NCI-H2081 (cell line): ENCODE measurements at places on chromosomes 12 and 14.

DNA sequence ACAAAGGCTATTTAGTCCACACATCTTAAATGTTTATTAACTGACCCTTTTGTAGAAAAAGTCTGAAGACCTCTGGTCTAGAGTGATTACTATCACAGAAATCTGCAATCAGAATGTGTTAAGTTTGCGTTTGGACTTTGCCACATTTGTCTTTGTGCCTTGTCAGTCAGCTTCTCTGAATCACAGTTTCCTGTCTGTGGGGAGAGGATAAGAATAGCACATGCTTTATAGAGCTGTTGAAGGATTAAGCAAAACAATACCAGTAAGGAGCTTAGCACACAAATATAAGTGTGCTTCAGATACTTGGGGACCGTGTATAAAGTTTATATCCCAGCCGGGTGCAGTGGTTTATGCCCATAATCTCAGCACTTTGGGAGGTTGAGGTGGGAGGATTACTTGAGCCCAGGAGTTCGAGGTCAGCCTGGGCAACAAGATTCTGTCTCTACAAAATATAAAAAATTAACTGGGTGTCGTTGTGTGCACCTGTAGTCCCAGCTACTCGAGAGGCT is 63.0 kb upstream of the BTG1 start:
- no peak for DNase-seq

DNA sequence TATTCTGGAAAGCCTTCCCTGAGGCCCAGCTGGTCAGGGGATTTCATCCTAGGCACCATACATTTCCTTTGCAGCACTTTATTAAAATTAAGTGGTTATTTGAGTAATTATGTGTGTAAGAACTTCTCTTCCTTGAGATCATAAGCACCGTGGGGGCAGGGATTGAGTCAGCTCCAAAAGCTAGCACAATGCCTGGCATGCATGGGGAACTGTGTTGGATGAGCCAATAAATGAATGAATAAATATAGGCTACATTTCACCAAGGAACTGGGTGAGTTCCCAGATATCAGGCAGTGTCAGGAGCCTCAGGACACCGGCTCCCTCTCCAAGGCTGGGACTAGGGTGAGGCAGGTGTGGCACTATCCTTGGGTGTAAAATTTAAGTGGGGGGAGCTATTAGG is 82.8 kb upstream of the FBXO21 start:
- DNase-seq: no peak

- DNase-seq: no peak
Observed at GRCh38 chr12:62215506-62215905, 44.7 kb upstream of the USP15 start.

DNA sequence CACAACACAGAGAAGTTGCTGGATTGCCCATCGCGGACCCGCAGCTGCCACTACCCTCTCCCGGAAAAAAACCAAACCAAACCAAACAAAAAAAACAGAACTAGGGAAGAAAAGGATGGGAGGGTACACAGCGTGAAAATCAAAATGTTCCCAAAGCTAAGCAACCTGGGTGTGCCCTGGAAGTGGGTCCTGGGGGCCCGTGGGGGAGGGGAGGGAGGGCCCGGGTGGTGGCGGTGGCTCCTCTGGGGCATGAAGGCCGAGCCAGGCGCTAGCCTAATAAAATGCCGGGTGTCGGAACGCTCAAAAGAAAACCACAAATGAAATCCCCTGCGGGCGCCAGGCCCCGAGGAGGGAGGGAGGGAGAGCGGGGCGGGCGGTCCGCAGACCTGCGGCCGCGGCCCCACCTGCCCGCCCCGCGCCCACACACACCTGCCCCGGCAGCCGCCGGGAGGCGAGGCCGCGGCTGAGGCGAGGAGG is 787 bp downstream of the HECTD4 start:
- peak; percentile 40 for DNase-seq

- DNase-seq: no peak
Observed at GRCh38 chr12:82440885-82441284, 82.6 kb downstream of the METTL25 start.

- DNase-seq: no peak
Observed at GRCh38 chr12:32179011-32179395, 72.4 kb downstream of the BICD1 start.

- DNase-seq: no peak
Observed at GRCh38 chr12:43208627-43209026, 343.4 kb downstream of the ADAMTS20 start.

DNA sequence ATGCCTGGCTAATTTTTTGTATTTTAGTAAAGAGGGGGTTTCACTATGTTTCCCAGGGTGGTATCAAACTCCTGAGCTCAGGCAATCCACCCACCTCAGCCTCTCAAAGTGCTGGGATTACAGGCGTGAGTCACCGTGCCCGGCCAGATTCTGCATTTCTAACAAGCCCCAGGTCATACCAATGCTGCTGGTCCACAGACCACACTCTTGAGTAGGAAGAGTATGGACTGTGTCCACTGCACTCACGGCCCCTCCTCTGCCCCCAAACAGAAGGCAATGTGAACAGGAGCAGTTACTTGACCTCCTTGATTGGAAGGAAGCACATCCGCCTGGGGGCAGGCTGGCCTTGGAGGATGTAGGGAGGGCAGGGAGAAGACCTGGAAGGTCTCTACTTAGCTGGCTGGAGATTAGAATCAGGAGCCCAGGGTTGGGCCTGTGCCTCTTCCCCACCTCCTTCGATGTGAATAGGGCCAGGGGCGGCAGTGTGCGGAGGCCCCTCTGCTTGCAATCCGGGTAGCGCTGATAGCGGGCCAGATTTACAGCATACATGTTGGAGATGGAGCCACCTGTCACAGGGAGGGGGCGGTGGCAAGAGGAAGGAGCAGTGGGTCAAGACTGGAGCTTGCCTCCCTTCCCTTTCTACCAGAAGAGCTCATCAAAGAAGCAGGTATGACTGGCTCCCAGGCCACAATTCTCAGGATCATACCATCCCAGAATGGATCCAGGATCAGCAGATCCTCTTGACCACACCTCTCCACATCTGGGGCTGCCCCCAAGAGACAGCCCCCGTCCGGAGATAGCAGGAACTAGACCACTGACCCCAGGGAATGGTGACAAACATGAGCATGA is 9.4 kb upstream of the ZNF740 start:
- no peak for DNase-seq

- DNase-seq: no peak
Observed at GRCh38 chr14:53529519-53529918, 376.4 kb upstream of the DDHD1 start.

GRCh38 chr14:50039734-50040400 is 76.5 kb downstream of the VCPKMT start:
- no peak for DNase-seq

- no peak for DNase-seq
Observed at GRCh38 chr14:102079700-102079979, 7.2 kb downstream of the HSP90AA1 start.

GRCh38 chr12:127770118-127770517 is 496.9 kb upstream of the TMEM132C start:
- DNase-seq: no peak

DNA sequence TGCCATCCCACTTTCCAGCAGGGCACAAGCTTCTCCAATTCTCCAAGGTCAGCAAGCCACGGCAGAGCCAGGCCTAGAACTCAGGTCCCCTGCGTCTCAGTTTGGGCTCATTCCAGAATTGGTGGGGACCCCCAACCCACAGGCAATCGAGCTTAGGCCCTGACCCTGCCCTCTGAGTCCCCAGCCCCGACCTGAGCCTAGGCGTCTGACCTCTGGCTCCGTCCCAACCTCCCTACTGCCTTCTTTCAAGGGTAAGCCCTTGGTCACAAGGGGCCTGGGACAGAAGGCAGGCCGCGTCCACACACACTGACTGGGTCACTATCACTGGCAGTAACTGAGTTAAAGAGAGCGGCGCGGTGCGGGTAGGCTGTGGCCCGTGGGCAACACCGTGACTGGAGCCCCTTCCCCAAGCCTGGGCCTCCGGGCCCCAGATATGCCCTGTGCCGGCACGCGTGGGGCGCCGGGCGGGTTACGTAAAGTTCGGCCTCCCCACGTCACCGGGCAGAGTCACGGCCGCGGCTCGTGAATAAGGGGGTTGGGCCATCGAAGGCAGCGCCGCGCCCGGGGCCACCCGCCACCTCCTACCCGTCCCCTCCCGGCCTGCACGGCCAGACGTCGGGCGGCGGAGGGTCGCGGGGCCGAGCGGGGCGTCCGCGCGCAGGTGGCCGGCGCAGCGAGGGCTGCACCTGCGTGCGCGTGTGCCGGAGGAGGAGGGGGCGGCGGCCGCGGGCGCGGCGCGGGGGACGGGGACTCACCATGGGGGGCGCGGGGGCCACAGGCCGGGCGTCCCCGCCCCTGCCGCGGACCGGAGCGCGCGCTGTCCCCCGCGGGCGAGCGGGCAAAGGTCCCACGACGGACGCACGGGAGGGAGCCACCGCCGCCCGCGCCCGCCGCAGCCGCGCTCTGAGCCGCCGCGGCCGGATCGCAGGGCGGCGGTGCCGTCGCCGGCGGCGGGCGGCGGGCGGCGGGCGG is 516 bp downstream of the ANKRD9 start:
- DNase-seq: no peak

- DNase-seq: no peak
Observed at GRCh38 chr12:120474616-120474960, 5.0 kb upstream of the SRSF9 start.

DNA sequence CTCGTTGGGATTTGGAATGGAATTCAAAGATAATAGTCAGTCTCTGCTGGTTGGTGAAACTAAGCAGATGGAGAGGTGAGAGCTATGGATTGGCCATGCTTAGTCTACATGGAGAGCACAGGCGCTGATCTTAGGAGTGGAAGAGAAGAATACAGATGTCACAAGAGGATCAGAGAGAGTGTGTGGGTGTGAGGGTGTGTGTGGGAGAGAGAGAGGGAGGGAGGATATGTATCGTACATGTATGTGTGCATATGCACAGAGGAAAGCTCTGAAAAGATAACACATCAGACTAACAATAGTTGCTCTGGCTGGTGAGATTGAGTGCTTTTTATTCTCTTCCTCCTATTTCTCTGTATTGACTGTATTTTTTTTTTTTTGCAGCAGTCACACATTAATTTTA is 686.2 kb upstream of the TBX3 start:
- no peak for DNase-seq

DNA sequence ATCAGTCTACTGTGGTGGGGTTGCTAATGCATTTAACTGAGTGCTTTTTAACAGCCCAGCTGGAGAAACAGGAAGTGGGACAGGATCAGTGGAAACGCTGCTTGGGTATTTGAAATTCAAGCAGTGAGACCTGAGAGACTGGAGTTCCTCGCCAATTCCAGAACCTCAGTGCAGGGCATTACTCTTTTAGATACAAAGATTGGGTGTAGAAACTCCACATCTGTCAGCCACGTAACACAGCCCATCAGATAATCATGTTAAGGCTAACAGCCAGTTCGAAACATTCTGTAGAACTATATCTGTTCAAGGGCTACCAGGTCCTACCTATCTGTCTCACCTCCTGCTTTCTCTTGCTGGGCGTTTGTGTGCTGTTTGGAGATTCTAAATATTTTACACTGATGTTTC is 45.5 kb downstream of the RAD52 start:
- DNase-seq: no peak

- no peak for DNase-seq
Observed at GRCh38 chr14:23482823-23483148, 13.3 kb downstream of the NGDN start.

DNA sequence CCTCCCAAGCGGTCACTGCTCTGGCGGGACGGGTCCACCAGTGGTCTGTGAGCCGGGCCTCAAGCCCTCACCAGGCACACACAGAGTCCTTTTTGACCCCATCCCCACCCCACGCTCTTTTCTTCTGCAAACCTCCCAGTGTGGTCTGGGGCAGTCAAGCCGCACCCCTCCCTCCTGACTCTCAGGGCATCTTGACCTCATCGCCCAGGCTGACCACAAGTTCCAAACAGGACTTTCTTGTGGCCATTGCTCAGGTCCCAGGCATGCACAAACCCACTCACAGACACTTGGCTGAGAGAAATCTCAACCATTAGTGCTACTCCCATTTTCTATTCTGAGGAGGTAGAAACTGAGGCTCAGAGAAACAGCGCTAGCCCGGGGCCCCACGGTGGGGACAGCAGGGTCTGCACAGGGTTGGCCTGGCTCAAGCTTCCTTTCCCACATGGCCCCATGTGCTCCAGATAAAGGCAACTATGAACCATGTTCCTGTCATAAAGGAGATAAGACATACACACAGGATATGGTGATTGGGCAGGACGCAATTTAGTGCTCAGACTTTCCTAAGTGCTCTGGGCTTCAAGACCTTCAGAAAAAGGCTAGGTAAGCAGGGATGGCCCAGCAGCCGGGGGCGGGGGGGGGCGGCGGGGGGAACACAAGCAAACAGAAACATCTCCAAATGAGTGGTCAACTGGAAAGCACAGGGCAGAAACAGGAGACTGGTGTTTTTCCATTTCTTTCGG is 69.6 kb downstream of the ITPK1 start:
- no peak for DNase-seq

- no peak for DNase-seq
Observed at GRCh38 chr14:103136388-103137271, 13.4 kb downstream of the TNFAIP2 start.

DNA sequence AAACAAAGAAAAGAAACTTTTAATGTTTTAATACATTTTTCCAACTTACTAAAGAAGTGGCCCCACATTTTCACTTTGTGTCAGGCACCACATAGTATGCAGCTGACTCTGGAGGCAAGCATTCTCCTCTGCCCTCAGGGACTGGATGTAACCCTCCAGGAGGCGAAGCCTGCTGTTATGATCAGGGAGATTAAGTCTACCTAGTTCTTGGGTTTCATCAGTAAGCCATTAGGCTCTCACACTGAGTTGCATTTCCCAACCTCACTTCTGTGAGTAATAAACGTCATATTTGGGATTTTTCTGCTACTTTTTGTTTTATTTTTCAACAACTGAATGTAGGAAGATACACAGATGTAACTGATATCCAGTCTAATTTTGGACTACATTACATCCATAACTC is 101.2 kb upstream of the LRFN5 start:
- DNase-seq: no peak

- DNase-seq: no peak
Observed at GRCh38 chr12:130431176-130431575, 93.5 kb downstream of the PIWIL1 start.

DNA sequence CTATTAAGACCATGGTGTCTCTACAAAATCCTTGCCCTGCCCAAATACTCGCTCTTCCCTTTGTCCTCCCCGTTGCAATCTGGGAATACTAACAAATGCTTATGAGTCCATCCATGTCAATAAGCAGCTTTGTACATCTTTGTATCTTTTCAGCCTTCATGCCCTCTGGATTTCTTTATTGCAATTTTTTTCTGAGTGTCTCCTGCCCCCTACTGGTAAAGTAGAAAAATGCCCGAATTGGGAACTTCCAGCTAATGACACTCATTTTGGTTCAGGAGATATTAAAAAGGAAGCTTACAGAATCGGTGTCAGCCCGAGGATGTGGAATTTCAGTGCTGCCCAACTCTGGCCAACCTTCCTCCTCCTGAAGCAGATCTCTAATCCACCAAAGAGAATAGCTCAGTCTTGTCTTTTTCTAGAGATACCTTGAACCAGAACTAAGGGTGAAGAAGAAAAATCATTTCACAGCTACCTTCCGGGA is 46.0 kb downstream of the SH2B3 start:
- DNase-seq: peak; percentile 55

DNA sequence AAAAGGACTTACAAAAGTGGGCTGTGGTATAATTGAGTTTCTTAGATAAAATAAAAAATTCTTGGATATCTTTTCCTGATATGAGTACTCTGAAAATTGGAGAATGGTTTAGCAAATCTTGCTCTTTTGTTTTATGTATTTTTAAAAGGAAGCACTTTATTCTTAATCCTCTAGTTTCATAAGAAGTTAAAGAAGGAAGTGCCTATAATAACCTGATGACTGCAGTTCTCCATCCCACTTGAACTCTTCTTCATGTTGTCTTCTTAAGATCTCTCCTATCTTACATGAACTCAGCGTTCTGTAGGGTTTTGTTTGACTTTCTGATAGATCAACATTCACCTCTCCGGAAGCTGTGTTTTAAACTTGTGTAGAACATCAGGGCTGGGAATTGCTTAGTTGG is 271.0 kb downstream of the ERC1 start:
- no peak for DNase-seq
